ENCODE measurements at places on chromosomes 13 and 19. TPM values are rescaled to one million over a fixed set of nuclear protein-coding genes. Genes with fewer than 3 reads are reported as not detected.

The CCDC124 gene
- total RNA-seq = 36.6 TPM

DNA sequence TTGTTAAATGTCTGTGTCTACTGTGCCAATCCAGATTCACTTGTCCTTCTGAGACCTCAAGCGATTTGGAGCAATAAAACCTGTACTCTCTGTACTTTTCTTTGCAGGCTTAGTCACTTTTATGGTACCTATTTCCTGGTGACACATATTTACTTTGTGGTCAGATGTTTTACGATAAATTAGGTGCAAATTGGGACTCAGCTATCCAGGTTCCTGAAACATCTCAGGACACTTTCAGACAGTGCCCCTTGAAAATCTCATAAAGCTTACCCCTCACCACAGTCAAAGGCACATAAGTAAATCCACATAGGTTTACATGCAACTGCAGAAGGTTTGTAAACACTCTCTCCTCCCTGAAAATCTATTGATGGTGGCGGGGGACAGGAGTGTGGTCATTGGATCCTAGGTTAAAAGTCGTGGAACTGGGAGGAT is 438.8 kb downstream of the EFNB2 start:
- DNase-seq = no peak

The STOML3 gene
- total RNA-seq = not detected

GRCh38 chr19:55259540-55260210 is 858 bp upstream of the PPP6R1 start:
- no peak for DNase-seq

GRCh38 chr19:4760285-4760650 is 31.3 kb upstream of the FEM1A start:
- DNase-seq = no peak

DNA sequence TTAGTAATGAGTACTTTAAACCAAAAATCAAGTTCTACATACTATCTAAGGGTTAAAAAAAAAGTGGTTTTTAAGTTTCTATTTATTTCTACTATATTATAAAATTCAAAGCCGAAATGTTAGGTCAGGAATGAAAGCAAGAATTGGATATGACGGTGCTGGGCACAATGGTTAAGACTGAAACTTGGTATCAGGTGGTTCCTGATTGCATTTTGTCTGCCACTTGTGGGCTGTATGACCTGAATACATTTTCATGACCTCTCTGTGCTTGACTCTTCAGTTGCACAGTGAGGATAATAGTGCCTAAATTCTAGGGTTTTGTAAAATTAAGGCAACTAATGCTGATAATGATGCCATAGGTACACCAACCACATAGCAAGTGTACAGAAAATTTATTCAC is 22.3 kb upstream of the ZNF675 start:
- no peak for DNase-seq

DNA sequence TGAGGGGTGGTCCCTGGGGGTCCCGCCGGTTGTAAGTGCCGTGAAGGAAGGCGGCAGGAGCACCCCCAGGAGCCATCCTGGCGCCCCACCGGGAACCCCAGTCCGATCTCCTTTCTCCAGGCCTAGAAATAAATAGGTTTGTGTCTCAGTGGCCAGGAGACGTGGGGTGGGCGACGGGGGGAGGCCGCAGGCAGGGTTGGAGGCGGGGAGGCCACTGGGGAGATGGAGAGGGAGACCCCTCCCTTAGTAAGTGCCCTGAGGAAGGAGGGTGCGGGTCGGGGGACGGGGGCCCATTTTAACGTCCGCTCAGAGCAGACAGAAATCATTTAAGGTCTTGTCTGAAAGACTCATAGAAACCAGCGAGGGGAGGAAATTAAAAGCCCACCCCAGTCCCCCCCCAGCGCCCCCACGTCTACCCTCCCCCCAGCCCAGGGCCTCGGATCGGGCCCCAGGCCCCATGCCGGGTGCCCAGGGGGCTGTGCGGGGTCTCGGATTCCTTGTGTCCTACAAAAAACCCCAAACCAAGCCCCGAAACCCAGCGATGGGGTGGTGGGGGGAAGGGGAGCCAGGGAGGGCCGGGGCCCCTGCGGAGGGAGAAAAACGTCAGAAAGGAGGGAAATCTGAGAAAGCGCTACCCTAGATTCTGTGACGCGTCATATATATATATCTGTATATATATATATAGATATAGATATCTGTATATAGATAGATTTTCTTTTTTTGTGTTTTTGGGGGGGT is 19.6 kb downstream of the ZBTB7A start:
- DNase-seq = no peak

DNA sequence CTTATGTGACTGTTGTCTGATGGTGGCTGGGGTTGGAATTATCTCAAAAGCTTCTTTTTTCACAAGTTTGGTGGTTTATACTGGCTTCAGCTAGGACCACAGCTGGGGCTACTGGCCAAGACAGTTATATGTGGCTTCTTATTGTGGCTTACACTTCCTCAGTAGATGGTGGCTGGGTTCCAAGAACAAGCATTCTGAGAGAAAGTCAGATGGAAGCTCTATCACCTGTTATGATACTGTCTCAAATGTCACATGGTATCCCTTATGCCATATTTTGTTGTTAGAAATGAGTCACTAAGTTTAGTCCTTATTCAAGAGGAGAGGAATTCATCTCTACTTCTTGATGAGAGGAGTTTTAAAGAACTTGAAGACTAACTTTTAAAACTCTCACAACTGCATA is 41.6 kb downstream of the NDFIP2 start:
- DNase-seq = peak; percentile 21

- DNase-seq = peak; percentile 25
These were observed 489.3 kb downstream of the GPC6 start for GRCh38 chr13:93715866-93716265.

The VPS36 gene
- 17.9 TPM for total RNA-seq

- DNase-seq = no peak
These were observed 10.1 kb upstream of the ZNF85 start for GRCh38 chr19:20912973-20913372.

DNA sequence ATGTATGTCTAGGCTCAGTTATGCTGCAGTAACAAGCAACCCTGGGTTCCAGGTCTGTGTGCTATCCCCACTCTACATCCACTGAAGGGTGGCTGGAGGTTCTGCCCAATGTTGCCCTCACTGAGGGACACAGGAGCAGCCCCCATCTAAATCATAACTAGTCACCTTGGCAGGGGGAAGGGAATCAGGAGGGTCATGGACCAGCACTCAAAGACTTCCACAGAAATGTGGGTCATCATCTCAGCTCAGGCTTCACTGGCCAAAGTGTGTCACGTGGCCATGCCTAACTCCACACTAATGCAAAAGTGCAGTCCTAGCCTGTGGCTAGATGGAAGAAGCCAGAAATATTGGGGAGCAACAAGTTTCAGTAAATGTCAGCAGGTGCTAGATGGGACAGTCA is 137.3 kb upstream of the ZNF507 start:
- no peak for DNase-seq

GRCh38 chr13:24215732-24216131 is 55.2 kb downstream of the SPATA13 start:
- DNase-seq = peak; percentile 50

The IFNL1 gene
- total RNA-seq = not detected

DNA sequence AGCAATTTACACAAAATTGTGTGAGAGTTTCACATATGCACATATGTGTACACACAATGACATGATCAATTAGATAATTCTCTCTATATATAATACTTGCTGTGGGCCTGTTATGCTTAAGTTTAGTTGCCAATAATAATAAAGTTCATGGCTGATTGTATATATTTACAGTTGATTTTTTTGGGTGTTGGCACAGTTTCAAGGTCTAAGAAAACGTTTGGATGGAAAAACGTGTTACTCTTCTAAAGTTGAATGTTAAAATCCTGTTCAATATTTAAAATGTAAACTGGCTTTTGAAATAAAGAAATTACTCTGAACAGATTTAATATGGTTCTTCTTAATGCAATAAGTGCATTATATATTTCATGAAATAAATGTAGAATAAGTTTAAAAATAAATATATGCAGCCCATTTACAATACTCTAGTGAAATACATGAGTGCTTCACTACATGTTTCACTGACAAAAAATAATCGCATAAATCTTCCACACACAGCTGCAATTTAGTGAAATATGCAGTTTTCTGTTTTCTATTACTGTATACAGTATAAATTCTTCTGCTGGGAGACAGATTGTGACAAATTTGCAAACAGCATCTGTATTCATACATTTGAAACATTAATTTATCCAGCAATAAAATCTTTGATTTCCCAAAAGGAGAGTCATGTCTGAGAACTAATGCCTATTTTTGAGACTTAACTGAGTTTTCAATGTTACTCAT is 586.9 kb upstream of the KLHL1 start:
- no peak for DNase-seq

DNA sequence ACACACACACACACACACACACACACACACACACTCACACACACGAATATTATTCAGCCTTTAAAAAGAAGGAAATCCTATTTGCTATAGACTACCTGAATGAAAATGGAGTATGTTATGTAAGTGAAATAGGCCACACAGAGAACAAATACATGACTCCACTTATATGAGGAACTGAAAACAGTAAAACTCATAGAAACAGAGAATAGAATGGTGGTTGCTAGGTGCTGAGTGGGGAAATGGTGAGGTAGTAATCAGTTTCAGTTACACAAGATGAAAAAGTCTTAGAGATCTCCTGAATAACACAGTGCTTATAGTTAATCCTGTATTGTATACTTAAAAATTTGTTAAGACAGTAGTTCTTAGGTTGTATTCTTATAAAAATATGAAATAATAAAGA is 8.2 kb downstream of the ZNF677 start:
- no peak for DNase-seq

GRCh38 chr13:22496803-22497508 is 683.8 kb upstream of the SGCG start:
- no peak for DNase-seq

The ARMC6 gene
- total RNA-seq = 62.0 TPM

The BRME1 gene
- total RNA-seq = 5.3 TPM

The KRTDAP gene
- not detected for total RNA-seq

The KLK1 gene
- total RNA-seq = not detected

Measured in H4 (cell line).